ENCODE measurements at places on chromosomes 7 and 10.

DNA sequence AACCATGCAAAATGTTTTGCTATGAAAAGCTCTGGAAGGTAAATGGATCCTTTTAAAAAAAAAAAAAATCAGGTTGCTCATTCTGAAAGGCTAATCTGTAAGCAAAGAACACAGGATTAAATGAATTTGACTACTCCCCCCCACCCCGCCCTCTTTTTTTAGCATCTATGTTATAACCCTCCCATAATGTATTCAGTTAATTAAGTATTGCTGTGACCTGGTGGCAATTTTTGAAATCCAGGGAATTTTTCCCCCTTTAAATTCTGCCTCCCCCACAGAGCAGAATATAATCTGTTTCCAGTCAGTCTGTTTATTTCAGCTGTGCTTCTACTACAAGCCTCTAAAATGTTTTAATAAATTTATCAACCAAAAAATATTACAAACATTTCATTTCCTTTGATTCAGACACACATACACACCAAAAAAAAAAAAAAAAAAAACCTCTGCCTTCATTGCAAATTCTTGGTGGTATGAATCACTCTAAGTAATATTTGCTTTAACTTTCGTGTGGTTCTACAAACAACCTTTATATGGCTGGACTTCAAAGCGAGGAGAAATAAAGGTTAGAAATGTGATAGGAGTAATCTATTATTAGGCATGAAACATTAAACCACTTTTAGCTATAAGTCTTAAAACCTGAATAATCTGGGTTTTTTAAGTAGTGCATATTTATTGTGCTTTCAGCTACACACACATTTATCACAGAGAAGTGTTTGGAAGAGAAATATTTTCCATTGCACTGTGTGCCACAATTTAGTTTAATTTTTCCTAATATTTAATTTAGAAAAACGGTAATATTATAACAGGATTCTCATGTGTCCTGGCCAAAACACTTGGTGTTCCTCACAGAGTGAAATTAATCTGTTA, 64.4 kb upstream of the ARID5B start:
- DNase-seq: peak; percentile 40

DNA sequence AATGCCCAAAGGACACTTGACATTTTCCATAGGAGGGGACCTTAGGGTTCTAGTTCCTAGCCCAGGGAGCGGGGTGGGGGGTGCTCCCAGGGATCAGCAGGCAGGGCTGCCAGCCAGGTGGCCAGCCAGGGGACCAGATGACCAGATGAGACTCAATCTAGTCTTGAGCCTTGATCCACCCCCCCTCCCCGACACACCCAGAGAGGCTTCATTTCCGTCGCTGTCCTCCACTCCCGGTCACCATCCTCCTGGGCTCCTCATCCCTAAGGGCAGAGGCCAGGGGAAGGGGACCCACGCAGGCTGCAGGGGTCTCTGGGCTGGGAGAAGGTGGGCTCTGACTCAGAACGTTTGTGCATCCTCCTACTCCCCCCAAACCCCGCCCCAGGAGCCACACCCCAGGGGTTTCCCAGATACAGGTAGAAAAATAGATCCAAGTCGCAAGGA, 1.0 kb downstream of the STX1A start:
- no peak for DNase-seq

GRCh38 chr7:822692-823276, 9.5 kb upstream of the SUN1 start:
- no peak for DNase-seq

DNA sequence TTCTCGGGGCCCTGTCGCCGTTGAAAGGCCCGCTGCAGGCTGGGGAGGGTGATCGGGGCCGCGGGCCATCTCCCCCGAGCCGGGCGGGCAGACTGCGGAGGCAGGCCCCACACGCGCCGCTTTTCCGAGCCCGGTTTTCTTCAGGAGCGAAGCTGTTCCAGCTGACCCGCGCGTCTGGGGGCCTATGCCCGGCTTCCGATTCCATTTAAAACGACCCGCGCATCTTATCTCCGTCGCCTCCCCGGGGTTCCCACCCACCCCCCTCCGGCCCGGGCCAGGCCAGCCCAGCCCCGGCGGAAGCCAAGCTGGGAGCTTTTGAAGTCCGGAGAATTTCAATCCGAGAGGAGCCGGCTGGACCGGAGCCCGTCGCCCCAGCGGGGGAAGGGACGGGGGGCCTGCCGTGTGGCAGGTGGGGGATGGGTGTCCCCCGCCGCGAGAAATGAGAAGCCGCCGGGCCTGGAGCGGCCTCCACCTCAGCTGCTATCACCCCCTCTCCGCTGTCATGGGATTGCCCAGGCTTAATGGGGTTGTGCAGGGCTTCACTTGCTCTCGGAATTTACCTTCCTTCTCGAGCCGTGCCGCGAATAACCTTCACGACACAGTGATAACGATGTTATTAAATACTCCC, 3.1 kb upstream of the EVX1 start:
- DNase-seq: no peak

DNA sequence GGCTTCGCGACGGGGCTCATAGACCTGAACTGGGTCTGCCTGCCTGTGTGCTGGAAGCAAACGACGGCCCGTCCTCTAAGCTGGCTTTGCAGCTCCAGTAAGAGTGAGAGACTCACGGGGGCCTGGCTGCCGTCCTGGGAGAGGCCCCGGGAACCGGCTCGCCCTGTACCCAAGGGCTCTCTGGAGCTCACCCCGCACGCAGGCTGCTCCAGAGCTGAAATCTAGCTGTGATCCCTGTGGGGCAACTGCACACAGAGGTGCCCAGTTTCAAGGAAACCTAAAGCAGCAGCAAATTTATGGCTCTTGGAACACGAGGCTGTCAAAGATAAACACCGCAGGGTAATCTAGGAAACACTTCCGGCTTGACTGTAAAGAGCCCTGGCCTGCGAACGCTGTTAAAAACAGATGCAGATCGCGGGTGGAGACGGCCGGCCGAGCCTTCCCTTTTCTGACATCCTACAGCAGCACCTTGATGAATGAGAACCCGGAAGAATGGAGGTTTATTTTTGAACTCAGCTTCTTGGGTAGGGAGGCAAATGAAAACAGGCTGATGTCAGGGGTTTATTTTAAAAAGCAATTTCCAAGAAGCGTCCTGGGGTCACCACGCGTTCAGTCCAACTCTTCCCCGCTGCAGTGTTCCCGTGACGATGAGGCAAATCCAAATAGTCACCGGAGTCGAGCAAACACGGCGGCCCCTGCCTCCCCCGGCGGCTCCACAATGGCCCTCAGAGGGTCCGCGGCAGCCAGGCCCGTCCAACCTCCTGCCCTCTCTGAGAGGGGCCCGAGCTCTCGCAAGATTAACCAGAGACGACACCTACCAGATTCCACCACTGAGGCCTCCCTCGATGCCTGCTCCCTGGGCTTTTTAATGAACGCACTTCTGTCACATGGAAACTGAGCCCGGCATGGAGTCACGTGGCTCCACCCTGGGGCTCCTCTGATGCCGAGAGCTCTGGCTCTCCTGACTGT, 29.6 kb downstream of the AMZ1 start:
- DNase-seq: no peak

GRCh38 chr10:5609952-5610616, 56.3 kb downstream of the ASB13 start:
- no peak for DNase-seq

DNA sequence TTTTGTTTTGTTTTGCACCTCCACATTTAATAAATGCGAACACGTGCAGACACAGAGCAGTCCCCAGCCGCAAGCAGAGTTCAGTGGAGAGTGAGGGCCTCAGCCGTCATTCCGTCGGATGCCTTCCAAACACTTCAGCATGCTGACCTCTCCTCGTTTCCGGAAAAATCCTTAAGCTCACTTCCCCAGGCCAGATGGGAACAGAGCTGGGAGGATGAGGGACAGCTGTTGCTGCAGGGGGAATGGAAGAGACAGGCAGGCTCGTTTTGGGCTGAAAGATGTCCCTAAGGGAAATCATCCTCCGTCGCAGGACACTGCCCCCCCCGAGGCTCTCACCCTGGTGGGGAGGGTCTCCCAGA, 17.2 kb upstream of the FGFR2 start:
- no peak for DNase-seq

GRCh38 chr7:41428381-41428780, 274.5 kb downstream of the INHBA start:
- DNase-seq: no peak

DNA sequence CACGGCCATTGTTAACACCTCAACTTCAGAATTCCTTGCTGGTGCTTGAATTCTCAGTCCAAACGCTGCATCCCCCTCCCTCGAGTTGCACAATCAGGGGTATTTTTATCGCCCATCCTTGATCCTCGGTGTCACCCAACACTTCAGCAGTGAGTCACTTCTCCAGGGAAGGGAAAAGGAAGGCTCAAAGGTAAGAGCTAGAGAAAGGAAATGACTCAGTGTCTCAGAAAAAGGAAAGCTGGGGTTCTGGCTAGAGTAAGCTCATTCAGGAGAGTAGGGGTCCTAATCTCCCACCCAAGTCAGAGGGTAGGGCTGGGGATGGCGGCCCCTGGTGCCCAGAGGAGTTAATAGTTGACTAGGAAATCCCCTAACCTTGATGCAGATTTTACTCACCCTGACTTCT, 39.8 kb upstream of the TRIM8 start:
- DNase-seq: peak; percentile 87

DNA sequence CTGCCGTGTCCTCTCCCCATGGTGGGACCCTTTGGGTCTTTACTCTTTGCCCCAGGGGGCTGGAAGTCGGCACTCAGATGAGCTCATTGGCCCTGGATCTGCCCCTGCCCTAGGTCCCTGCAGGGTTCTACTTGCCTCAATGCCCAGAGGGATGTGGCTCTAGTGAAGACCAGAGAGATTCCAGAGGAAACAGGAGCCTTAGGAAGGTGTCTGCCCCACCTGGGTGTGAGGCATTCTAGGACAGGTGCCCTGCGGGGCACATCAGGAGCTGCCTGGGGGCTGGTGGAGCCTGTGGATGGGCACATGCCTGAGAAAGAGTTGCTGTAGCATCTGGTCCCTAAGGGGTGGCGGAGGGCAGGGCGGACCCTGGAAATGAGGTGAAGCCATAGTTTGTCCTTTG, 128.6 kb downstream of the ADCY1 start:
- DNase-seq: no peak

- DNase-seq: no peak
Observed at GRCh38 chr10:2120746-2121145, 383.4 kb upstream of the ADARB2 start.

DNA sequence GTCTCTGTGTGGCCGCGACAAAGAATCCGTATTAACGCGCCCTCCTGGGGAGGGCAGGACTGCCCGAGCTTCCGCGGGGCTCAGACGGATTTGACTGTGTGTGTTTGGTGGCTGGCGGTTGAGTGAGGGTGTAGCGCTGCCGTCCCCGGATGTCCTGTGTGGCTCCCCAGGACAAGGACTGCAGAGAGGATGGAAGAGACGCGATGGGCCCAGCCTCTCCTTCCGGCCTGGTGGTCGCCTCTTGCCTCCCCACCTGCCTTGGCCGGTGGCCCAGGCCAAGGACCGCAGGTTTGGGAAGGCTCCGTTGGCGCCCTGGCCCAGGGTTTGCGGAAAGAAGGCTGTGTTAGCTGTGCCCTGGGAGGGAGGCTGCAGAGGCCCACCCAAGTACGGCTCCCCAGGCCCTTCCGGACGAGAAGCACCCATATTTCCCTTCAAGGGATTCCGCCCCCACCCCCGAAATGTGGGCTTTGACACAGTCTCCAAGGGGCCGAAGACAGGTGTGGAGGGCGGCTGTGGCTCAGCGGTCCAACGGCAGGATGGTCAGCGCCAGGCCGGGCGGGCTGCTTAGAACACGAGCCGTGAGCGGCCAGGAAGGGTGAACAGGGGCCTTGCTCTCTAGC, 2.3 kb downstream of the UNCX start:
- no peak for DNase-seq

DNA sequence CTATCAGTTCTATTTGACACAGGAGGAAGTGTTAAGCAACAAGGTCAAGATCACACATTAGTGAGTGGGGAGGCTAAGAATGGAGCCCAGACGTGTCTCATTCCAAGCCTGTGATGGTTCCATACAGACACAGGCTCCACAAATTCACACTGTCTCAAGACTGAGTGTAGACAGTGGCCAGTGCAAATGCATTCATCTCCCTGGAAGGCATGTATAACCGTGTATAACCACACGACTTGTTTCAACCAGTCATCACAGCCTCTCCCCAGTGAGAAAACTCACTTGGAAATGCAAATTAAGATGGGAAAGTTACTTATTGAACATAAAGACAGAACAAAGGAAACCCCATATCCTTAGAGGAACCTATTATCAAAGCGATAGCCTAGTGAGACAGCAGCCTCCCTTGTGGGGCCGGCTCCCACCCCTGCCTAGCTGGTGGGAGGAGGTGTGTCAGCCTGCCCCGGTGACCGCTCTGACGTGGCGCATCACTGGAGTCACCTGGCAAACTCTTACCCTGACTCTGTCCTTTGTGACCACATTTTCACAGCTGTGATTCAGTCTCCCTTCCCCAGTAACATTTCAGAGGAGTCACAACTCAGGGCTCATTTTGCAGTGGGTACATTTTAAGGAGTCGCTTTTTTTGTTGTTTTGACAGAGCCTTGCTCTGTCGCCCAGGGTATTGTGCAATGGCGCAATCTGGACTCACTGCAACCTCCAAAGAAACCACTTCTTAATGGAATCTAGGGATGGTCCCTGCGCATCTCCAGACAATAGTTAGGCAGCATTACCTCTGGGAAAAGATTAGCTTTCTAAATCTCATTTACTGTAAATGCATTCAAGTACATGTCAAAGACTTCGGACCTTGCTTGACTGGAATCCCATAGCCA, 126.6 kb upstream of the PARD3 start:
- no peak for DNase-seq

- no peak for DNase-seq
Observed at GRCh38 chr10:109912335-109913281, 10.7 kb downstream of the XPNPEP1 start.

GRCh38 chr10:132667342-132668047, 118.5 kb downstream of the NKX6-2 start:
- DNase-seq: no peak

DNA sequence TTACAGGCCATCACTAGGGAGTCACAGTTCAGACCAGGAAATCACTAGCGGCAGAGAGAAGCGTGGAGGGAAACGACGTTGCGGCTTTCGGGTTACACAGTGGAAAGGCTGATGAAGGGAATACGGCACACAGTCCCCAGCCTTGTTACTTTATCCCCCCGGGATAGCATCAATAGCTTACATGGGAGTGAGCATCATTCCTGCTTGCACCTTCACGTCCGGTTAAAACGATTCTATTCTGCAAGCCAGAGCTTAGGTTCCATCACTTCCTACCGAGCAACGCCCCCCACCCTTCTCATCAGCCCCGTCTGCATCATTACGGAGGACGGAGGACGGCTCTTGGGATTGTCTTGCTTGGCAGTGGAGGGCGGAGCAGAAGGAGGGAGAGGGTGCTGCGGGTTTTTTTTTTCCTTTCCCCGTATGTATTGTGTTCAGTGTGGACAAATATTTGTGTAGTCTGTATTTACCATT, 124.9 kb downstream of the CLEC2L start:
- DNase-seq: no peak

- no peak for DNase-seq
Observed at GRCh38 chr10:118775478-118775877, 20.7 kb upstream of the CACUL1 start.

DNA sequence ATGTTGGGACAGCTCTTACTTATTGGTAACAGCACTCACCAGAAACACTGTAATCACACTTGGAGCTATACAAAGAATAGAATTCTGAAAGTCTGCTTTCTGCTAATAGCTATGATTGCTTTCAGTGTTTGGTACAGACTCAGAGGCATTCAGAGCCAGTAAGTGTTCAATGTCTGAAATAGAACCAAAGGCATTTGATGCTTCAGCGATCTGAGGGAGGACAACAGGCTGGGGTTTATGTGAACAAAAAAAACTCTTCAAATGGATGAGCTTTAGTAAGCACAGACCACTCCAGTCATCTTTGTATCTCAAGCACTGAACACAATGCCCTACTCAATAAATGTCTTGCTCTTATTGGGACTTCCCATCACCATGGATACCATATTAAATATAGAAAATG, 322.8 kb upstream of the GRM3 start:
- no peak for DNase-seq

- DNase-seq: no peak
Observed at GRCh38 chr10:3136336-3136735, 36.2 kb downstream of the PITRM1 start.
